ENCODE measurements at places on chromosomes 7 and 10.

DNA sequence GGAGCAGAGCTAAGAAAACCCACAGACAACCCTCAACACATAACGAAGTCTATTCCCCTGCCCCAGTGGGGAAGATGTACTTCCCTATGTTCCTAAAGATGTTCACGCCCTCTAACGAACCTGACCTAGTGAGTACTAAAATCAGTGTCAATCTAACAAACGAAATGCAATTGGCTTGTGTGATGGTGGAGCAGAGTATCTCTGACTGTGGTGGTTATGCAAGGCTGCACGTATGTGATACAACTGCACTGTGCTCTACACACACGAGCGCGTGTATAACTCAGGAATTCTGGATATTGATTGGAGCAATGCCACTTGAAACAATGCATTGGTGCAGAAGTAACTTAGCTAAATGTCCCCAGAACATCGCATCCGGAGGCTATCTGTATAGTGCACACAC lies 1.3 kb downstream of the ANKRD16 start:
- no peak for DNase-seq

DNA sequence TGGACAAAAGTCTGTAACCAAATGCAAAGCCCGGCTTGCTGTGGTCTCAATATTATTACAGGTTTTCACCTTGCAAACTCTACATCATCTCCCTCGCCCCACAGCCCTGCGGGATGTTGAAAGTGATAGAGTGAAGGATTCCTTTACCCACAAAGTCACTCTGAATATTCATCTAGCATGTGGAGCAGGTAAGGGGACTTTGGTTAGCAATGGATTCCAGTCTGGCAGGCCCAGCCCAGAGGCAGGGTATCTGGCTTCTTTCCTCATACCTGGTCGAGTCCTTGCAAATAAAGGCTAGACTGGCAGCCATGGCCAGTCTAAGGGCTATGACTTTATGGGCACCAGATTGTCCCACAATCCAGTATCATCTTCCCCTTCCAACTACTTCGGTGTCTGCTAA lies 3.2 kb downstream of the TAS2R40 start:
- DNase-seq, result no peak

GRCh38 chr10:19317952-19318351 lies 269.4 kb downstream of the MALRD1 start:
- DNase-seq, result no peak

DNA sequence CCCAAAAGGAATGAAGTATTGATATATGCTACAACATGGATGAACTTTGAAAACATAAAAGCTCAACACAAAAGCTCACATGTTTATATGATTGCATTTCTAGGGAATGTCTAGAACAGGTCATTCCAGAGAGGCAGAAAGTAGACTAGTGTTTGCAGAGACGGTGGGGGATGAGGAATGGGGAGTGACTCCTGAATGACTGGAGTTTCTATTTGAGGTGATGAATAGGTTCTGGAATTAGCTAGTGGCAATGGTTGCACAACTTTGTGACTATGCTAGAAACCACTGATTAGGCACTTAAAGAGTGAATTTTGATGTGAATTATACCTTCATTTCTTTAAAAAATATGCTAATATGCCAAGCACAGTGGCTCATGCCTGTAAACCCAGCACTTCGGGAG lies 6.9 kb downstream of the KPNA7 start:
- no peak for DNase-seq

DNA sequence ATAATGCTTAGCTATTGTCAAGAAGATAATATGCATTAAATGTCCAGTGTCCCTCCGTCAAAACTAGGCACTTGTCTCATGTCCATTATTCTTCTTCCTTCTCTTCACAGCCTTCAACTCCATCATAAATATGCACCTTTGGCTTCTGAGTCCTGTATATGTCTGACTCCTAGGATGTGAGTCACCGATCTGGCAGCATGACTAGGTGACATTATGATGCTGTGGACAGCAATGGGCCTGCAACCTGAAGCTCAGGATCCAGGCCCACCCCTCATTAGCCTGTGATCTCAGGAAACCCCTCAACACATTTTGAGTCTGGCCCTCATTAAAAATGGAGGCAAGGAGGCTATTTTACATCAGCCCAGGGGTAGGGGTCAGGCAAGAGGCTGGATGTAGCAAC lies 362.5 kb upstream of the ZMIZ1 start:
- no peak for DNase-seq

GRCh38 chr7:30595436-30596013 lies 847 bp downstream of the GARS1 start:
- DNase-seq, result no peak

- no peak for DNase-seq
These were observed 26.7 kb upstream of the ABLIM1 start for GRCh38 chr10:114684822-114685209.

DNA sequence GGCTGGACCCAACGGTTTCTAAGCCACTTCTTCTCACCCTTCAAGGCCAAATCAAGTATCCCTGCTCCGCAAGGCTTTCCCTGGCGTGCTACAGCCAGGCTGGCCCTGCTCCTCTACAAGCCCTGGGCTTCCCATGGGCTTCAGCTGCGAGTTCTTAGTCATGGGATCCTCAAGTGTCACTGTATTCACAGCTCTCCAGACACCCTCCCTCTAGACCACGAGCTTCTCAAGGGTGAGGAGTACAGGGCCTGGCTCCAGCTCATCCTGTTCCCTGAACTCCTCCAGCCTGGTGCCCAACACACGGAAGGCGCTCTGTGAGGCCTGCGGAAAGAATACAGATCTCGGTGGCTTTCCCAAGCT lies 38.8 kb downstream of the FAM53B start:
- no peak for DNase-seq

DNA sequence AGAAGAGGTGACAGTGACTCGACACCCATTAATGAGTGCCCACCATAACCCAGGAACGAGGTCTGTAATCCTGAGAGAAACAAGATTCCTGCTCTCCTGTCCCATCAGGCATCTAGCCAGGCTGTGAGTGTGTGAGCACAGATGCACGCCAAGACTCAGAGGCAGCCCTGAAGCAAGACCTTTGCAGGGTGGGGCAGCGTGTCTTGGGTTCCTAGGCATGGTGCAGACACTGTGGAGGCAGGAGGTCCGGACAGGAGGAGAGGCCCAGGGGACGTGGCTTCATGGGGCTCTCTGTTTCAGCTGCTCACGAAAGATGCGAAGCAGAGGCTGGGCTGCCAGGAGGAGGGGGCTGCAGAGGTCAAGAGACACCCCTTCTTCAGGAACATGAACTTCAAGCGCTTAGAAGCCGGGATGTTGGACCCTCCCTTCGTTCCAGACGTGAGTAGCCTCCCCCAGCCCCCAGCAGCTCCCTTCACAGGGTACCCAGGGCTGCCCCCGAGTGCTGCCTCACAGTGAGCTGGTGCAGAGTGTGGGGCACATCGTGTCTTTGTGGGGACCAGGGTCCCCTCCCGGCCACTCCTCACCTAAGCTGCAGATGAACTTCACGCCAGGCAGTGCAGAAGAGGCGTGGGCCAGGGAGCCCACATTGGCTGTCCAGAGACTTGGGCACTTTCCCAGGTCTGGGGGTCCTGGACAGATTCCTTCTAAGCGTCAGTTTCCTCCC lies 94.5 kb downstream of the RGS10 start:
- no peak for DNase-seq

- no peak for DNase-seq
These were observed 40.7 kb downstream of the JAKMIP3 start for GRCh38 chr10:132106431-132106830.

- no peak for DNase-seq
These were observed 139.4 kb downstream of the TNS3 start for GRCh38 chr7:47442605-47442865.

GRCh38 chr10:7601023-7601656 lies 65.6 kb downstream of the ITIH5 start:
- no peak for DNase-seq

DNA sequence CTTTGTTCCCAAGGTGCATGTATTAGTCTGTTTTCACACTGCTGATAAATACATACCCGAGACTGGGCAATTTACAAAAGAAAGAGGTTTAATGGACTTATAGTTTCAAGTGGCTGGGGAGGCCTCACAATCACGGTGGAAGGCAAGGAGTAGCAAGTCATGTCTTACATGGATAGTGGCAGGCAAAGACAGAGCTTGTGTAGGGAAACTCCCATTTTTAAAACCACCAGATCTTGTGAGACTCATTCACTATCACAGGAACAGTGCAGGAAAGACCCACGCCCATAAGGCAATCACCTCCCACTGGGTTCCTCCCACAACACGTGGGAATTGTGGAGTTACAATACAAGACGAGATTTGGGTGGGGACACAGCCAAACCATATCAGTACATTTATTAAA lies 92.9 kb downstream of the PPP1R3C start:
- no peak for DNase-seq

DNA sequence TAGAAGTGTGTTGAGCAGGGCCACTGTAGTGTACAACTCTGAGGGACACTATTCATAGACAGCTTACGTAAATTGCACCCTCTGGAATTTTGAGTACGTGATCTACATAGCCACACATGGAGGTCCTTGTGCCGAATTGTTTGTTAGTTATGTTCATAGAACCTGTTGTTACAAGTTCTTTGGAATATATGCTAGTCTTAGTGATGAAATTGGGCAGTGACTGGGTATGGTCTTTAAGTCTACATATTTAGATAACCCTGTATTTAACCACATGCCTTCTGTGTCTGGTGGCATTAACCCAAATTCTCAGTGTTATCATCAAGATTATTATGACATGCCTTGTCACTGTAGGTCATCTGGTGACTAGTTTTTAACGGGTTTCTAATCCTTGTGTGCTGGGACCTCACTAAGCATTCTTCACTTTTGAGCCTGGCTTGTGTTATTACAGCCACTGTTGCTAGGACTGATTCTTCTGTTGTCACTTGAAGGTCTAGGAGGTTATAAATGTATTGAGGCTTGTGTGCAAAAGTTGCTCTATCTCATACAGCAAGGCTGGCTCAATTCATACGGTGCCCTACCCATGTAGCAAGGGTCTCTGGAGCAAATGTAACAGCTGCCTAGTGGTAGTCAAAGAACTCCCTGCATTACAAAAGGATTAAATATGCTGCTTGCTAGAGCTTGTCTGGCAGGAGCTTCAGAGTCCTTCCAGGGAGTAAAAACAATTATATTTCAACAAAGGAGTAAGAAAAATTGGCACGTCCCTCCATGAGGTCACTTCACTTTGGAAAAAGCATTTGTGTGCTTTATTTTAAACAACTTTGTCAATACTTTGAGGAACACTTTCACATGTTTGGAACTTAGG lies 65.4 kb downstream of the CDK14 start:
- no peak for DNase-seq

DNA sequence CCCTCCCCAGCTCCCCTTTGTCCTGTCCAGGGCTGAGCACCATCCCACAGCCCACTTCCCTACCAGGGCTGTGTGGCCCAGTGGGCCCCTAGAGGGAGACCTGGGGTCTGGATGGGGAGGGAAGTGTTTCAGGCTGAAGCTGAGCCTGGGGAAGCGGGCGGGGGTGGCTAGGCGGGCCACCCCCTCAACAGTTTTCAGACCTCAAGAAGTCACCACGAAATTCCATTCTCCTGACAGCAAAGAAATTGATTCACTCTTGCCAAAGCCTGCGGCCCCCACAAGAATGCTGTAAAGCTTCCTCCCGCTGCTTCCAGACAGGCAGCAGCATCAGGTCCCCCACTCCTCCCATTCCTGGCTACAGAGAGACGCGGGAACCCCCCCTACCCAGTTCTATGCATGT lies 2.5 kb upstream of the LFNG start:
- DNase-seq, result no peak

DNA sequence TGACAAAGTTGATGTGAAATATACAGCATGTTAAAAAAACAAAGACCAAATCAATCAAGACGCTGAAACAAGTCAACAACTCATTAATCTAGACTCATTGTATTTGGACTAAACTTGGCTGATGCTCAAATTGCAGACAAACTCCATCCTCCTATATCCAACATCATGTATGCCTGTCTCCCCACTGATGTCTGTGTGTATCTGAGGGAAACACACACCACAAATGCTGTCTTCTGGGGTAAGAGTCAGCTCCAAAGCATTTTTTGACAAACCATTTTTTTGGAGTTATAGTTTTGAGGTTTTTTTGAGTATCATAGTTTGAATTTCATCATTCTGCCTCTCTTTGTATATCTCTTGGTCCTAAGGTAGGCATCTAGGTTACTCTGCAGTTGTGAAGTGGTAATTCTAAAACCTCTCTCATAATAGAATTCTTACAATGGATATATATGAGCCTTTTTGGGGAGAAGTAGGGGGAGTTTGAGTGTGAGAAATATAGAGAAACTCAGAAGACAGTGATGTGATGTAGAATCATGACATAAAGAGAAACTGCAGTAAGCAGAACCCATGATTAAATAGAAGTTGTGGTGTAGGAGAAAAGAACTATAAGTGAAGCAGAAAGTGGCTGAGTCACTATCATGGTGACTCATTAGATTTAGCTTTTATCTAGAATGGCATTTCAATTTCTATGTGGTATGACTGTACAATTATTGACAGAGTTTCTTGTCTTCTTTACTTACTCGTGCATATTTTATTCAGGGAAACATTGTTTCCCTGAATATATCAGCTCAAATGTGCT lies 1531.1 kb upstream of the LRRTM3 start:
- no peak for DNase-seq

DNA sequence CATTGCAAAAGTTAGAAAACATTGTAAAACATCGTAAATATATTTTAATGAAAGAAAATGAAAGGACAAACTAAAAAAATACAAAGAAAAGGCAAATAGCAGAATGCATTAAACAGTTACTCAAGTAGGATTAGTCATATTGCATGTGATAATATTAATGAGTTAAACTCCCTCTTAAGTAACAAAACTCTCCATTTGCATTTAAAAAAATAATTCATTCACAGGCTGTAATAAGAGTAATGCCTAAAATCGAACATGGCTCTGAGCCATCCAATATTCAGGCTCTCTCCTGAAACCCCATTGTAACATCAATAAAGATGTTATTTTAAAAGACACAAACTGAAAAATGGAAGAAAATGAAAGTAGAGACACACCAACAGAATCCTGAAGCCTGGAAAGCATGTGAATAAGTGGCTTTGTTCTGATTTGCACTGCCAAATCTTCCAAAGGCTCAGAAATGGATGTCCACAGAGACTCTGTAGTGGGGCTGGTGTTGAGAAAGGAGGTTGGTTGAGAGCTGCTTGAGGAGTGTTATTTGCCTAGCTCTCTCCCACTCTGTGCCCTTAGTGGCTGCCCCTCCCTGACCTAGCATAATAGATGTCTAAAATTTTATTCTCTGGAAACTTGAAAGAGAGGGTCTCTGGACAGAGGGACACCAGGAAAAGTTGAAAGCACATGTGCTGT lies 268.3 kb upstream of the MEOX2 start:
- no peak for DNase-seq

- DNase-seq, result no peak
These were observed 49.9 kb downstream of the ZNF365 start for GRCh38 chr10:62424026-62424425.

GRCh38 chr7:43643846-43644245 lies 60.9 kb downstream of the STK17A start:
- no peak for DNase-seq

- no peak for DNase-seq
These were observed at the start of gene AFAP1L2 for GRCh38 chr10:114404171-114405010. Gene AFAP1L2 (minus strand): TSS chr10:114404502. CDS start chr10:114404455, 47 bp downstream.

GRCh38 chr10:133088956-133089800 lies 1.5 kb downstream of the ADGRA1 start:
- DNase-seq, result no peak

GRCh38 chr10:45612741-45613140 lies 59.8 kb downstream of the ZFAND4 start:
- DNase-seq, result no peak

All from activated gamma-delta T cell treated with Interleukin-2 at 50 U/mL for 16 hours (primary cell).